A673 (cell line): ENCODE measurements at places on chromosomes 12 and 14.

- no peak overlapping the region for H3K4me3 ChIP-seq
- no peak for DNase-seq
- no peak overlapping the region for H3K27ac ChIP-seq
- H3K27me3 ChIP-seq = peaks cover 55% of the 10 kb centered on the region
These were observed 2.8 kb downstream of the TBX5 start for GRCh38 chr12:114403011-114403689.

- no peak for DNase-seq
- no peaks in the 10 kb centered on the region for H3K36me3 ChIP-seq
- no peak overlapping the region for H3K4me3 ChIP-seq
These were observed 14.9 kb upstream of the RESF1 start for GRCh38 chr12:31944299-31944698.

DNA sequence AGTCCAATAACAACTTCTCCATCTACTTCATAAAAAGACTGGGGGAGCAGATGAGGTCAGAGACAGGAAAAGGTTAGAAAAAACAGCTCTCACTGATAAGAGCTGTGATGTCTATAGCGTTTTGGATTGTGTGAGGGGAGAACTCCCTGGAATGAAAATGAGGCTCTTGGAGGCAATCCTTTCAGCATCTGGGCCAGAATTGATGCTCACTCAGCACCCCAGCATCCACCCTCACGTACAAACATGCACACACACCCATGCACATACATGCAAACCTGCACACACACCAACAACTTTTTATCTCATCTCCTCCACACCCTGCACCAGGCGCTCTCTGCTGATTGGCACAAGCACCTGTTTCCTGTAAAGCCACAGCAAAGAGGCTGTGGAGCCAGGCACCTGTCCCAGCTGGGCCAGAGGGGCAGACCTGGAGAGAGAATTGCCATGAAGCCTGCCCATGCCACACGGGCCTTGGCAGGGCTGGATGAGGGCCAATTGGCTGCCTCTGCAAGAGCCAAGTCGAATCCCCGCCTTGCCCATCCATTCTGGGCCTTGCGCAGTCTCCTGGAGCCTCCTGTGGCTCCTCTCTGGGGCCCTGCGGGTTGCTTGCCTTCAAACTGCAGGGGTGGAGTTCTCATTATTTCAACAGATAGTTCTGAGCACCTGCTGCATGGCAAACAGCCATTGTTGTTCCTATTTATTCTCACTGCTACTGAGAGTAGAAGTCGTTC, 53.1 kb downstream of the SYNE3 start:
- no peak for DNase-seq
- no peak overlapping the region for H3K27ac ChIP-seq
- H3K27me3 ChIP-seq = no peaks in the 10 kb centered on the region
- H3K36me3 ChIP-seq = no peaks in the 10 kb centered on the region

GRCh38 chr14:104289507-104289906, 151.1 kb downstream of the KIF26A start:
- no peaks in the 10 kb centered on the region for H3K27me3 ChIP-seq
- H3K4me3 ChIP-seq = no peak overlapping the region
- H3K27ac ChIP-seq = no peak overlapping the region
- H3K36me3 ChIP-seq = no peaks in the 10 kb centered on the region
- peaks cover 14% of the 10 kb centered on the region for H3K4me1 ChIP-seq

DNA sequence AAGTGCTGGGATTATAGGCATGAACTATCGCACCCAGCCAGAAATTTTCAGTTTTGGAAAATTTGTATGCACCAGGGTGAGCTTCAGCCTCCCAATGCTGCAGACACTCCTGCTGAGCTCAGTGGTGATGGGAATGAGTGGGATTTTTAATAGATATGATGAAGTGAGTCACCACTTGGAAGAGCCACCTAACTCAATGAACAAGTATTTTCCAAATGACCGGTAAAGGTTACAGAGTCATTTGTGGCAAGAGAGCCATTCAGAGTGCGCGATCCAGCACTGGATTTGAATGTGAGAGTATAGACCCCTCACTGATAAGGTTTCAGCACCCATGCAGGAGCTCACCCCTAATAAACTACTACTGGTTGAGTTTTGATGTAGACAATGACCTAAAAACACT, 100.7 kb downstream of the PPP2R5C start:
- H3K36me3 ChIP-seq = peaks cover 13% of the 10 kb centered on the region
- no peak for DNase-seq
- no peak overlapping the region for H3K4me3 ChIP-seq
- no peaks in the 10 kb centered on the region for H3K27me3 ChIP-seq

DNA sequence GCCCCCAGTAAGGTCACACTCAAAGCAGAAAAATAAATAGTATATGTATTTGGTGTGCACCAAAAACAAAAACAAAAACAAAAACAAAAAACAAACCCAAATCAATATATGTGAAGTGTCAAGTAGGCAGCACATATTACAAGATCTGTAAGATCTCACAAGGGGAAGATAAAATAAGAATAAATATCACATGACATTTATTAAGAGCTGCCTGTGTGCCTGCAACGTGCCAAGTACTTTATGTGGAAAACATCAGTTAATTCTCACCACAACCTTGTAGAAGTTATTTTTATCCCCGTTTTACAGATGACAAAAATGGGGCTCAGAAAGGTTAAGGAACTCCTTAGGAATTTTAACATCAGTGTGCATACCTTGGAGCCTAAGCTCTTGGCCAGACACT, 26.6 kb downstream of the TRIM9 start:
- H3K4me1 ChIP-seq = peaks cover 14% of the 10 kb centered on the region
- H3K4me3 ChIP-seq = no peak overlapping the region
- H3K27ac ChIP-seq = no peak overlapping the region
- DNase-seq = no peak
- no peaks in the 10 kb centered on the region for H3K27me3 ChIP-seq
- H3K36me3 ChIP-seq = no peaks in the 10 kb centered on the region

- no peak overlapping the region for H3K4me3 ChIP-seq
- H3K27me3 ChIP-seq = no peaks in the 10 kb centered on the region
- no peak for DNase-seq
- no peak overlapping the region for H3K27ac ChIP-seq
- no peaks in the 10 kb centered on the region for H3K4me1 ChIP-seq
These were observed 31.6 kb upstream of the MYBPC1 start for GRCh38 chr12:101563212-101563611.

DNA sequence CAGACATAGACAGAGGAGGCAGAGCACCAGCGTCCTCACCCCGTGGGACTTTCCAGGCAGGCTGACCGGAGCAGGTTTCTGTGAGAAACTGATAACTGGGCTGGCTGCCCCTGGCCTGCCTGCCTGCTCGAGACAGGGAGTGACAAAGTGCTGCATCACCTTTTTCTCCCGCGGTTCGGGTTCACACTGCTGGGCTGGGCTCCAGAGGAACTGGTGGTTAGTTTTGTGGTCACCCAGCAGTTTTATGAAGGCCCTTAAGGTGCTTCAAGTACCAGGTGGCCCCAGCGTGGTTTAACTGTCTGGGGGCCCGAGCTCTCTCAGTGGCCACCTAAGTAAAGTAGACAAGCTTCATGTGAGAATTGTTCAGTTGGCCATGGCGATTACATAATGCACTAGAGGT, 1073.6 kb downstream of the BCL11B start:
- no peaks in the 10 kb centered on the region for H3K36me3 ChIP-seq
- H3K27ac ChIP-seq = no peak overlapping the region
- no peak overlapping the region for H3K4me3 ChIP-seq
- DNase-seq = no peak
- no peaks in the 10 kb centered on the region for H3K27me3 ChIP-seq
- H3K4me1 ChIP-seq = no peaks in the 10 kb centered on the region

- H3K27ac ChIP-seq = no peak overlapping the region
- no peaks in the 10 kb centered on the region for H3K27me3 ChIP-seq
- no peak overlapping the region for H3K4me3 ChIP-seq
- peaks cover 14% of the 10 kb centered on the region for H3K4me1 ChIP-seq
- H3K36me3 ChIP-seq = peaks cover 66% of the 10 kb centered on the region
These were observed 17.2 kb upstream of the AKAP5 start for GRCh38 chr14:64447876-64448670.

- no peak for DNase-seq
- no peaks in the 10 kb centered on the region for H3K36me3 ChIP-seq
- H3K27ac ChIP-seq = no peak overlapping the region
- peak overlapping the region; percentile 47 for H3K4me3 ChIP-seq
- peaks cover 10% of the 10 kb centered on the region for H3K4me1 ChIP-seq
These were observed 36.6 kb upstream of the OR5AU1 start for GRCh38 chr14:21192447-21192822.

GRCh38 chr12:14850929-14851663, 7.8 kb upstream of the ART4 start:
- H3K36me3 ChIP-seq = no peaks in the 10 kb centered on the region
- no peaks in the 10 kb centered on the region for H3K27me3 ChIP-seq
- DNase-seq = no peak
- H3K4me3 ChIP-seq = no peak overlapping the region
- no peak overlapping the region for H3K27ac ChIP-seq
- H3K4me1 ChIP-seq = no peaks in the 10 kb centered on the region

- DNase-seq = no peak
- no peaks in the 10 kb centered on the region for H3K36me3 ChIP-seq
- no peaks in the 10 kb centered on the region for H3K4me1 ChIP-seq
- no peak overlapping the region for H3K27ac ChIP-seq
- H3K27me3 ChIP-seq = peaks cover 40% of the 10 kb centered on the region
- no peak overlapping the region for H3K4me3 ChIP-seq
These were observed 61.2 kb upstream of the GRIP1 start for GRCh38 chr12:66739940-66740651.

DNA sequence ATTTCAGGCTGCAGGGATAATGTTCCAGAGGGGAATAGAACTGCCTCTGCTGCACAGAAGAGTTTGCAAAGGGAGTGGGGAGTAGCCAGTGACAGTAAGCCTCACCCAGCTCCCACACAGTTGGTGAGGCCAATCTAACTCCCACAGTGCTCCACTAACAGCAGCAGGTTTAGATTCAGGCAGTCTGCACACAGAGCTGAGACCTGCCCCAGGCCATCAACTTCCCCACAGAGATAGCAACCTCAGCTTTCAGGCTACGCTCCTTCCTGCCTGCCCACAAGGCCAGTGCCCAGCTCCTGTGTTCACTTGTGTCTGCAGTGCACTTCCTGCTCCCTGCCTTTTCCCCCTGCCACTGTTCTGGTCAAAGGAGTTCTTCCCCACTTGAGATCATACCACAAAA, 107.5 kb downstream of the TBC1D30 start:
- H3K4me3 ChIP-seq = no peak overlapping the region
- no peak for DNase-seq
- H3K27me3 ChIP-seq = peaks cover 27% of the 10 kb centered on the region
- H3K4me1 ChIP-seq = no peaks in the 10 kb centered on the region
- no peak overlapping the region for H3K27ac ChIP-seq

DNA sequence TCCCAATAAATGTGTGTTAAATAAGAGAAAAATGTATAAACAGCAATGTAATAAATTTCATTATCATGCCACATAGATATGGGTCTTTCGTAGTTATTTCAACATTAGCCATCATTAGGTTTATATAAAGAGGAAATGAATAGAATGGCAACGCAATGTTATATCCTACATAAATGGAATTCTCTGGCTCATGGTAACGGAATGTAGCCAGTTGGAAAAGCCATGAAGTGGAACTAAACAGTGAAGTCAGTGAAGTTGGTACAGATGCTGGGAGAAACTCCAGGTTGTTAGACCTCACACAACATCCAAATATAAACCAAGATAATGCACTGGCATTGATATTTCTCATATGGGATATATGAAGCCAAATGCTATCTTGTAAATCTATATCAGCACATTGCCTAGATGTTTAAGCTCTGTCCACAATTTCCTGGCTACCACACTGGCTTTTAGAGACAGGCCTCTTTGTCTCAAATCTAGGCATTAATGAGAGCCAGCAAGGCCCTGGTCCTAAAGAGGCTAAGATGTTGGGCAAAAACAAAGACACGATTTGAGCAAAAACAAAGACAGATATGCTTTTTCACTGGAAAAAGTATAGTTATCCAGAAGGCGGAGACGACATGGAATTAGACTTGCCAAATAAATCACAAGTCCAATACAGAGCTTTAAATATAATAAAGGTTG, 861.0 kb downstream of the RPS29 start:
- DNase-seq = no peak
- H3K36me3 ChIP-seq = no peaks in the 10 kb centered on the region
- no peaks in the 10 kb centered on the region for H3K4me1 ChIP-seq
- H3K4me3 ChIP-seq = no peak overlapping the region
- H3K27ac ChIP-seq = no peak overlapping the region
- H3K27me3 ChIP-seq = no peaks in the 10 kb centered on the region

GRCh38 chr12:94047781-94048567, 100.4 kb upstream of the PLXNC1 start:
- H3K27me3 ChIP-seq = no peaks in the 10 kb centered on the region
- no peak overlapping the region for H3K27ac ChIP-seq
- H3K4me1 ChIP-seq = no peaks in the 10 kb centered on the region
- H3K4me3 ChIP-seq = no peak overlapping the region
- H3K36me3 ChIP-seq = no peaks in the 10 kb centered on the region
- no peak for DNase-seq

GRCh38 chr14:68937471-68938270, 41.4 kb downstream of the ACTN1 start:
- no peaks in the 10 kb centered on the region for H3K36me3 ChIP-seq
- no peak overlapping the region for H3K4me3 ChIP-seq
- no peak for DNase-seq
- H3K4me1 ChIP-seq = peaks cover 57% of the 10 kb centered on the region
- H3K27me3 ChIP-seq = no peaks in the 10 kb centered on the region
- no peak overlapping the region for H3K27ac ChIP-seq

DNA sequence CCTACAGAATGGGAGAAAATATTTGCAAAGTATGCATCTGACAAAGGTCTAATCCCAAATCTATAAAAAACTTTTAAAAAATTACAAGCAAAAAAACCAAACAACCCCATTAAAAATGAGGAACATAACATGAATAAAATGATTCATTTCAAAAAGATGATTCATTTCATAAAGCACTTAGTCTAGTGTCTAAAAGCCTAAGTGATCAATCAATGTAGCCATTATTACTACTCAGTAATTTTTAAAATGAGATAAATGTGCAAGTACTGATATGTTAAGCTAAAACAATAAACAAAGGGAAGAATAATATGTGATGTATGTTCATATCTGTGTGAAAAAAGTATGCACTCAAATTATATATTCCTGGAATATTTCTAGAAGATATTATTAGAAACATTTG, 119.1 kb upstream of the GARIN6 start:
- no peaks in the 10 kb centered on the region for H3K36me3 ChIP-seq
- H3K27me3 ChIP-seq = no peaks in the 10 kb centered on the region
